Endothelial cell (in vitro differentiated cells): ENCODE measurements at places on chromosomes 12 and 14. TPM values are rescaled to one million over a fixed set of nuclear protein-coding genes. Genes with fewer than 3 reads are reported as not detected.

DNA sequence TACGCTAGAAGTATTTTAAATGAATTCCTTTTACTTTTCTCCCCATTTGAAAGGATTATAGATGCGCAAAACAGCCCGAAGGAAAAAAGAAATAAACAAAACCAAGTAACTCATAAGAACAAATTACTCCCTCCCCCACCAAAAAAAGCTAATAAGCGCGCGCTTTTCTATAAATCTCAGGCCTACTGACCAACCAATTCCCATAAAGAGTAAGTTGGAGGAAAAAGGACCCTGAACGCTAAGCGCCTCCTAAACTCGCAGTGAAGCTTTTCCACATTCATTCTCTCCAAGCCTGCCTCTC, 588 bp downstream of the MBIP start:
- DNase-seq: no peak
- peak overlapping the region; percentile 89 for H3K27ac ChIP-seq
- H3K4me3 ChIP-seq: peak overlapping the region; percentile 98
- H3K27me3 ChIP-seq: no peaks in the 10 kb centered on the region

DNA sequence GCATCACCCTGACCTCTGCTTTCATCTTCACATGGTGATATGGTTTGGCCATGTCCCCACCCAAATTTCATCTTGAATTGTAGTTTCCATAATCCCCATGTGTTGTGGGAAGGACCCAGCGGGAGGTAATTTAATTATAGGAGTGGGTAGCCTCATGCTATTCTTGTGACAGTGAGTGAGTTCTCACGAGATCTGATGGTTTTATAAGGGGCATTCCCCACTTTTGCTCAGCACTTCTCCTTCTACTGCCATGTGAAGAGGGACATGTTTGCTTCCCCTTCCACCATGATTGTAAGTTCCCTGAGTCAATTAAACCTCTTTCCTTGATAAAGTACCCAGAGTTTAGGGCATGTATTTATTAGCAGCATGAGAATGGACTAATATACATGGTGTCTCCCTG, 38.2 kb downstream of the TMBIM6 start:
- H3K4me1 ChIP-seq: peaks cover 23% of the 10 kb centered on the region
- H3K27me3 ChIP-seq: peaks cover 13% of the 10 kb centered on the region
- H3K36me3 ChIP-seq: no peaks in the 10 kb centered on the region
- no peak for DNase-seq
- peak overlapping the region; percentile 60 for H3K4me3 ChIP-seq

- no peak within 1 kb of the TSS for H3K27ac ChIP-seq
- H3K27me3 ChIP-seq: no peaks in the 10 kb centered on the region
- peak; percentile 95 for DNase-seq
- no peaks in the 10 kb centered on the region for H3K36me3 ChIP-seq
- no peaks in the 10 kb centered on the region for H3K4me1 ChIP-seq
These were observed at the start of gene SVOP for GRCh38 chr12:109020796-109021380. Gene SVOP (minus strand): TSS chr12:109021068. CDS start chr12:109020868, 200 bp downstream.

TAS2R50 gene
- 1.2 TPM for total RNA-seq

GRCh38 chr12:89288959-89289358, 63.3 kb downstream of the DUSP6 start:
- peaks cover 4% of the 10 kb centered on the region for H3K4me1 ChIP-seq
- no peak for DNase-seq
- no peaks in the 10 kb centered on the region for H3K36me3 ChIP-seq

MSRB3 gene
- 19.9 TPM for total RNA-seq

DNA sequence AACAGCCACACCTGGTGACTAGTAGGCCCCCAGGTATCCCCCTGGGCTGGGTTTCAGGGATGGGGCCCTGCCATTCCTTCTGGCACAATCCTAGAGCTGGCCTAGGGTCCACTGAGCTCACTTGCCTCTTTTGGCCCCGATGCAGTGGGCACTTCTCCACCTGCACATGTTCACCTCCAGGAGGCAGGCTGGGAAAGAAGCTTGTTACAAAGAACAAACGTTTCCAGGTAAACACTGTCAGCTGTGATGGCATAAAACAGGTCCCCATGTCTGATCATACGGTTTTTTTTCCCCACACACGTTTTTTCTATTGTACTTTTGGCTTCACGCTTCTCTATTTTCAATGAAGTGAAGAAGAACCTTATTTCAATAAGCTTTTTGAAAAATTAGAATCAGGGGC, 15.8 kb upstream of the HVCN1 start:
- peaks cover 1% of the 10 kb centered on the region for H3K27me3 ChIP-seq
- no peaks in the 10 kb centered on the region for H3K4me1 ChIP-seq
- no peaks in the 10 kb centered on the region for H3K36me3 ChIP-seq
- no peak overlapping the region for H3K4me3 ChIP-seq
- no peak overlapping the region for H3K27ac ChIP-seq

DNA sequence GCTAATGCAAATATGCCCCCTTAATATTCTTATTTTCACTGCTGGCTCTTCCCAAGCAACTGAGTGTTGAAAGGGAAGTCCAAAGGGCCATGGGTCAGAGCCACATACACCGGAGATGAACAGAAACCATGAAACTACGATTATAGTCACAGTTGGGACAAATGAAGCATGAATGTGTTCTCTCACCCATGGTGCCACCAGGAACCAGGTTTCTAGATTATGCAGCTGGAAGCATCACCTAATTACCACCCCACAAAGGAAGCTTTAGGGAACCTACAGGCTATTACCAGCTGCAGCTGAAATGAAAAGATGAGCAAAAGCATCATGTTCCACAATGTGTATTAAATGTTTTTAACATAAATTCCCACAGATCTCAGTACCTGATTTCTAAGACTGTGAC, 15.4 kb downstream of the TMTC1 start:
- no peaks in the 10 kb centered on the region for H3K36me3 ChIP-seq
- no peak overlapping the region for H3K27ac ChIP-seq
- H3K4me1 ChIP-seq: no peaks in the 10 kb centered on the region

DNA sequence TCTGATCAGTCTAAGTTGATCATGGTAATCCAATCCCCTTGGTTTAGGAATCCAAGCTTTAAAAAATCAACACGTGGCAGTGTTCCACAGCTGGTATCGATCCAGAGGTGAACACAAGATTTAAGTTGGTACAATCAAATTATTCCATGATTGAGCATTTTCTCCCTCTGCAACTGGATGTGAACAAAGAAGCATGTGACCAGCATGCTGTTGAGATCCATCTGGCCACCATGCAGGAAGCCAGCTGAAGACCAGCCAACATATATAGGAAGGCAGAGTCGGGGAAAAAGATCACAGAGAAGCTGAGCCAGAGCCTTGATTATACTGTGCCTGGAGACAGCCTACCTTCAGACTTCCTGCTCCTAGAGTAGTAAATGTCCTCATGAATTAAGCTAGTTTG, 158.3 kb downstream of the SEC23A start:
- H3K27ac ChIP-seq: no peak overlapping the region
- no peaks in the 10 kb centered on the region for H3K4me1 ChIP-seq
- no peaks in the 10 kb centered on the region for H3K27me3 ChIP-seq
- DNase-seq: no peak
- H3K36me3 ChIP-seq: no peaks in the 10 kb centered on the region
- H3K4me3 ChIP-seq: no peak overlapping the region

GRCh38 chr14:67555518-67556090, 22.5 kb downstream of the PLEKHH1 start:
- H3K27me3 ChIP-seq: no peaks in the 10 kb centered on the region
- H3K4me3 ChIP-seq: no peak overlapping the region
- H3K36me3 ChIP-seq: no peaks in the 10 kb centered on the region
- H3K27ac ChIP-seq: no peak overlapping the region

VRTN gene
- total RNA-seq: 4.3 TPM
